Activated T-helper 1 cell treated with anti-CD3 and anti-CD28 coated beads, Interleukin-12 subunit alpha, Interleukin-12 subunit beta, Interleukin-2, Interleukin-4 antibody, amounts not matched to agents 30 ng/mL and 10 ng/mL and 1 ng/mL, durations not matched to agents 14 hours and 24 hours and 36 hours (primary cell): ENCODE measurements at places on chromosomes 3 and 15.

DNA sequence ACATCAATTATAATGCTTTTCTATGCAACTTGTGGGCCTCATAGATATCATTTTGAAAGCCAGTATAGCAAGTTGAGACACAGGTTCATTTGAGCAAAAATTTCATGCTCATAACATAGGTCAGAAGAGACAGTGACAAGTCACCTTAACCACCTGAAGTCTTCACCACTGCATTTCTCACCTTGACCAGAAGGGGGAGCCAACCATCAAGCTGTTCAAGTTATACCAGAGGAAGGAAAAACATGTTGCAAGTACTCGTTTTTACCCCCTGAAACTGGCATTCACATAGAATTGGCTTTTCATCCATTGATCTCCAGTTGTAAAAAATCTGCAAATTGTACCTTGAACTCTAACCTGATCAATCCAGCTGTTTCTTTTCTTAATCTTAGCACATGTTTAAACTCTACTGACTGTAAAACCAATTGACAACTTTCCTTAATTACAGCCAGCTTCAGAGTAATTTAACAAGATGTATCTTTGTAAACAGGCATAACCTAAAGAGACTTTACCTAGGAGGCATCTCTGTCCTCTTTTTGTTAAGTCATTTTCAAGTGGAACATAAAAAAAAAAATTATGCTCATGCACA, 1.4 kb downstream of the LMOD3 start:
- no peak overlapping the region for H3K4me3 ChIP-seq
- DNase-seq = peak; percentile 71
- H3K4me1 ChIP-seq = peaks cover 7% of the 10 kb centered on the region
- no peaks in the 10 kb centered on the region for H3K36me3 ChIP-seq

- H3K4me1 ChIP-seq = no peaks in the 10 kb centered on the region
- peaks cover 4% of the 10 kb centered on the region for H3K27me3 ChIP-seq
- no peaks in the 10 kb centered on the region for H3K36me3 ChIP-seq
- H3K27ac ChIP-seq = no peak overlapping the region
Observed at GRCh38 chr15:68640791-68641331, 62.1 kb downstream of the CORO2B start.

DNA sequence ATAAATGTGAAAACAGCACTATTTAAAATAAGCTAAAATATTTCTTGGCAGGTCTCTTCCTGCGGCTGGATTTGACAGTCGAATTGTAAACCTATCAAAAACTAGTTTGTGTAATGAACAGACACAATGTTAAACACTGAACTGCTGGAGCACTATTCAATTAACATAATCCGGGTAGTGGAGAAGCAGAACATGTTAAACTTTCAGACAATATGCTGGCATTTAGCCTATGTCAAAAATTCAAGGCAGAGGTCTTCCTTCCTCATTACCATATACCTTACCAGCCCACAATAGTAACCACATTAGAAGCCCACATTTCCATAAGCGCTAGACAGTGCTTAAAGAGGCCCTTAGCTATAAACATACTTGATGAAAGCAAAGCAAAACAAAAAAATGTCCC, 1042.9 kb downstream of the ROBO1 start:
- H3K4me1 ChIP-seq = no peaks in the 10 kb centered on the region
- H3K27me3 ChIP-seq = no peaks in the 10 kb centered on the region
- no peaks in the 10 kb centered on the region for H3K36me3 ChIP-seq

DNA sequence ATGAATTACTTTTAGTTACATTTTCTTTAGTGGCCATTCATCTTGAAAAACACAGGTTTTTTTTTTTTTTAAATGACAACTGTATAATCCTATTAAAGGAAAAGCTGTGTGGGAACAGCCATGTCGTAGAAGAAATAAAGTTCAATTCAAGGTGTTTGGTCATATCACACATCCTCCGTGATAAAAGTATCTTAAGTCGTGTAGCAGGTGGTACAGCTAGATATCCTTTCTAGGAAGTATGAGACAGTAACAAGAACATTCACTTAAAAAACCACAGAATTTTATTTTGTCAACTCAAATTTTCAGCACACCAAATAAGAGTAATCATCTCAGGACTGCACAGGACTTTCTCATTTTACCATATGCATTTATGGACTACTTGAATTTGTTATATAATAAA, 16.1 kb downstream of the ZDHHC23 start:
- no peak overlapping the region for H3K27ac ChIP-seq
- H3K27me3 ChIP-seq = peaks cover 2% of the 10 kb centered on the region
- H3K36me3 ChIP-seq = no peaks in the 10 kb centered on the region
- no peak overlapping the region for H3K4me3 ChIP-seq

DNA sequence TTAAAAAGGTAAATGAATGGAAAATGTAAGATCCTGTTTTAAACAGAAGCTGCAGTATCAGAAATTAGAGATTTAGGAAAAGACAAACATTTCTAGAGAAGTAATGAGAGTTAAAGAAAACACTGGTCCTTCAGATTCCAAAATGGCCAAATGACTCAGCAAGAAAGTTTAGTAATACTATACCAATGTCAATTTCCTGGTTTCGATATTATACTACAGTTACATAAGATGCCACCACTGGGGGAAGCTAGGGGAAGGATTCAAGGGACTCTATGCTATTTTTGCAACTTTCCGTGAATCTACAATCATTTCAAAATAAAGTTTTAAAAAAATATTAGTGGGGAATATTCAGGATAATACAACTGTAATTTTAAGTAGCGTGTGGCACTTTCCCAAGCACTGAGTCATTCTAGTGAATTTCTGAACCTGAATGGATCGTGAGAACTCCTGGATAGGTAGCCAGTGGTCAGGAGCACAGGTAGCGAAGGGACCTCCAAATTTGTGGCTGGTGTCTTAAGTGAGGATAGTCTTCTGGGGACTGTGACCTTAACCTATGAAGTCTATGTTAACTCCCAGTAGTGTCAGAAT, 37.6 kb downstream of the TMCC1 start:
- no peak overlapping the region for H3K27ac ChIP-seq
- DNase-seq = no peak
- H3K4me3 ChIP-seq = no peak overlapping the region
- H3K4me1 ChIP-seq = peaks cover 8% of the 10 kb centered on the region

GRCh38 chr3:60079076-60079475, 1029.3 kb upstream of the CFAP20DC start:
- H3K4me3 ChIP-seq = peak overlapping the region; percentile 86
- peaks cover 91% of the 10 kb centered on the region for H3K4me1 ChIP-seq
- peak overlapping the region; percentile 95 for H3K27ac ChIP-seq

DNA sequence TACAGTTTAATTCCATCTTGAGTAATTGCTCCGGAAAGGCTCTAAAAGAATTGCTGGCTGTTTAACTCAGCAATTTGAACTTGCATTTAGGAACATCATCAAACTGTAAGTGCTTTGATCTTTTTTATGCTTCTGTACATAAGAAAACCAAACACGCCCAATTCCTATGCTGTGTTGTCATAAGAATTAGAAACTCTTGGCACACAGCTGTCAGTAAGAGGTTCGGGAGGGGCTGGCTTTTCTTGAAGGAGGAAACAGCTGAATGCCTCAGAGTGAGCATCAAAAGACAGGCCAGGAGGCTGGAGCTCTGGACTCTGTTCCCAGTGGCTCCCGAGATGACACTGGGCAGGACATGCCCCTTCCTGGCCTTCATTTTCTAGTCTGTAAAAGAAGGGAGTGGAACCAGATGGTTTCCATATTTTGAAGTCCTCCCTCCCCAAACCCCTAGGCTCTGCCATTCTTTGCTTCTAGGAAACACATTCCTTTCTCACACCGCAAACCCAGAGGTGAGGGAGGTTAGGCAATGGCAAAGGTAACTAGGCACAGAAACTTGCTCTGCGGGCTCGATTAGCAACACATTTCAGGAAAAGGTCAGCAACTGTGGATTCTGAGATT, 73.7 kb upstream of the DLG1 start:
- H3K4me1 ChIP-seq = no peaks in the 10 kb centered on the region
- H3K27me3 ChIP-seq = peaks cover 4% of the 10 kb centered on the region
- H3K4me3 ChIP-seq = no peak overlapping the region
- no peak overlapping the region for H3K27ac ChIP-seq

GRCh38 chr15:75671730-75672602, 24.3 kb downstream of the SNX33 start:
- no peaks in the 10 kb centered on the region for H3K36me3 ChIP-seq
- no peak overlapping the region for H3K27ac ChIP-seq
- no peak overlapping the region for H3K4me3 ChIP-seq
- no peak for DNase-seq

GRCh38 chr3:16290007-16290826, 25.2 kb downstream of the OXNAD1 start:
- H3K4me1 ChIP-seq = peaks cover 80% of the 10 kb centered on the region
- H3K4me3 ChIP-seq = peak overlapping the region; percentile 91
- H3K27me3 ChIP-seq = no peaks in the 10 kb centered on the region
- peaks cover 23% of the 10 kb centered on the region for H3K36me3 ChIP-seq

GRCh38 chr3:85950435-85950834, 991.6 kb downstream of the CADM2 start:
- no peak for DNase-seq
- H3K27me3 ChIP-seq = no peaks in the 10 kb centered on the region
- no peaks in the 10 kb centered on the region for H3K36me3 ChIP-seq
- H3K4me1 ChIP-seq = no peaks in the 10 kb centered on the region

- H3K36me3 ChIP-seq = peaks cover 47% of the 10 kb centered on the region
- DNase-seq = no peak
- H3K4me3 ChIP-seq = no peak overlapping the region
Observed at GRCh38 chr3:190621927-190622326, 108.0 kb downstream of the IL1RAP start.

DNA sequence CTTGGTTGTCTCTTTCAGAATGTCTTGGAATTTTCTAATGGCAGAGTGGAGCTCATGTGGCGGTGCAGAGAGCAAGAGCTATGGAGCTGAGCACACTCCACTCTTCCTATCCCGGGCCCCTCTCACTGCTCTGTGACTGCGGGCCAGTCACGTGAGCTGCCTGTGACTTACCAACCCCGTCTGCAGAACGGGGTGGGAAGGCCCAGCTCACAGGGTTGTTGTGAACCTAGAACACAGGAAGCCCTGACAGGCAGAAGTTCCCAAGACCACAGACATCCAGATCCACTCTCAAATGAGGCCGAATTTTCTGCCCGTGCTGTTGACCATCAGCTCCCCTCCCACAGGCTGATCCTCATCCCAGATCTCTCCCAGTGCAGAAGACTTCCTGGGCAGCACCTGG, 35.5 kb upstream of the PLXNA1 start:
- H3K27ac ChIP-seq = no peak overlapping the region
- H3K4me3 ChIP-seq = no peak overlapping the region
- DNase-seq = no peak
- no peaks in the 10 kb centered on the region for H3K36me3 ChIP-seq
- H3K27me3 ChIP-seq = no peaks in the 10 kb centered on the region

- no peaks in the 10 kb centered on the region for H3K36me3 ChIP-seq
- no peak overlapping the region for H3K27ac ChIP-seq
- H3K4me1 ChIP-seq = no peaks in the 10 kb centered on the region
- H3K4me3 ChIP-seq = no peak overlapping the region
- peaks cover 4% of the 10 kb centered on the region for H3K27me3 ChIP-seq
Observed at GRCh38 chr3:50171540-50172301, 16.6 kb downstream of the SEMA3F start.

DNA sequence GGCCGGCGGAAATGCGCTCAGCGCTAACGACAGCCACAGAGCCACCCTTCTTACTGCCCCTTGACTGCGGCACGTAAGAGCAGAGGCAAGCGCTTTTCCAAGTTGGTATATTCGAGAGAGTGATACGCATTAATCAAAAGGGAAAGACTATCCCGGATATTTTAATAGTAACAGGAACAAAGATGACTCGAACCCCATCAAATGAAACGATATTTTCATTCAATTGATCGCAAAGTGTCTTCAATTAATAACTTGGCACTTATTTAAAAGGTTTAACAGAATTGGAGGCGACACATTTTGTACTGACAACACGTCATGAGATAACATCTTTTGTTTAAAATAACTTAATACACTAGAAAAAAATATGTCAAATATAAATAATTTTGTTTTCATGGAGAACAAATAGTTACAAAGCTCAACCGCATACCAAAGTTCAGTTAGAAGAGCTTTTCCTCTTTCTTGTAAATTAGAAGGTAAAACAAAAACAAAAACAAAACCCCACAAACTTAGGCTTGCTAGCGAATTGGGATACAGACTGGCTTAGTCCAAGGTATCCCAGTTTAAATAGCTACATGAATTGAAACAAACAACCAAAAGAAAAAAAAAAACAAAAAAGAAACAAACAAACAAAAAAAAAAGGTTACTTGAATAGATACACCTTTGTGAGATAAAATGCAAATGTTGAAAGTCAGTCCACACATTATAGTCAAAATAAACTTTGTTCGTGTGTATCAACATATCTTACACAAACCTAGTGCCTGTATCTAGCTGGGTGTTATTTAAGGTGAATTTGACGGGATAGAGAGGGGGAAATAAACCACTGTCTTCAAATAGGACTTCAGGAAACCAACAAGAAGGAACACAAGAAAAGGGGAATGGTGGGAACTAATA, 10.2 kb downstream of the SHOX2 start:
- peak overlapping the region; percentile 26 for H3K27ac ChIP-seq
- peaks cover 15% of the 10 kb centered on the region for H3K4me1 ChIP-seq
- H3K27me3 ChIP-seq = peaks cover 74% of the 10 kb centered on the region
- no peak for DNase-seq

GRCh38 chr3:184562878-184563560, 1.4 kb downstream of the EPHB3 start:
- H3K27me3 ChIP-seq = peaks cover 67% of the 10 kb centered on the region
- peaks cover 11% of the 10 kb centered on the region for H3K4me1 ChIP-seq
- no peak for DNase-seq
- no peaks in the 10 kb centered on the region for H3K36me3 ChIP-seq
- no peak overlapping the region for H3K27ac ChIP-seq

DNA sequence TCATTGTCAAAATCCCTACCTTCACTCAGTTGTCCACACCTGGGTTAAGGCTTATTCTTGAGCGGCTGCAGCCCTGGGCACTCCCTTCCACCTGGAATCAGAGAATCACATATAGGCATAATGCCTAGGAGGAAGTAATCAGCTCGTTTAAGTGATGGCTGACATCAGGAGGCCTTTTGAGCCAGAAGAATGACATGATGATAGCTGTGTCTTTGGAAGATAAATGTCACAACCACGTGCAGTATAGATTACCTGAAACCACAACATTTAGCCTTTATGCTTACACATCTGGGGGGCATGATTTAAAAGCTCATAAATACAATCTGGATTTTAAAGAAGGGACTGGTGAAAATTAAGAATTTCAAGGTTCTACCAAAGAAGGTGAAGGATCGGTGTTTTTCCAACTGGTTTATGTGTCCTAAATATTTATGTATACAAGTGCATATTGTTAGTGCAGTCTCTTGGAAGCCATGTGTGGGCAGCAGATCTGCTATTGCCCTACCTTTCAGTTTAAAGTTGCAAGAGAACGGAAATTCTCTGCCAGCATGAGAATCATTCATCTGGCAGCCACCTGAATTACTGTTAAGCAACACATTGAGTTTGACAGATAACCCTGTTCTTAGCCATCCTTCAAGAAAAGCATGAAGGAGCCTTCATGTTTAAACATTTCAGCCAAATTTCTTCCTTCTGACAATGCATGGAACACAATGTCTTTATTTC, 163.4 kb upstream of the NR2E3 start:
- no peak overlapping the region for H3K4me3 ChIP-seq
- no peak overlapping the region for H3K27ac ChIP-seq
- H3K27me3 ChIP-seq = peaks cover 5% of the 10 kb centered on the region
- DNase-seq = no peak
- no peaks in the 10 kb centered on the region for H3K4me1 ChIP-seq
